ENCODE measurements at places on chromosomes 13 and 19.

- DNase-seq: no peak
Observed at GRCh38 chr19:2663920-2664571, 38.4 kb downstream of the GNG7 start.

GRCh38 chr19:10285393-10285792, 1.4 kb upstream of the ICAM4 start:
- DNase-seq: no peak

GRCh38 chr19:58021541-58022282, 12.1 kb upstream of the ZSCAN1 start:
- DNase-seq: no peak

GRCh38 chr19:29400917-29401711, 124.7 kb upstream of the VSTM2B start:
- DNase-seq: no peak

DNA sequence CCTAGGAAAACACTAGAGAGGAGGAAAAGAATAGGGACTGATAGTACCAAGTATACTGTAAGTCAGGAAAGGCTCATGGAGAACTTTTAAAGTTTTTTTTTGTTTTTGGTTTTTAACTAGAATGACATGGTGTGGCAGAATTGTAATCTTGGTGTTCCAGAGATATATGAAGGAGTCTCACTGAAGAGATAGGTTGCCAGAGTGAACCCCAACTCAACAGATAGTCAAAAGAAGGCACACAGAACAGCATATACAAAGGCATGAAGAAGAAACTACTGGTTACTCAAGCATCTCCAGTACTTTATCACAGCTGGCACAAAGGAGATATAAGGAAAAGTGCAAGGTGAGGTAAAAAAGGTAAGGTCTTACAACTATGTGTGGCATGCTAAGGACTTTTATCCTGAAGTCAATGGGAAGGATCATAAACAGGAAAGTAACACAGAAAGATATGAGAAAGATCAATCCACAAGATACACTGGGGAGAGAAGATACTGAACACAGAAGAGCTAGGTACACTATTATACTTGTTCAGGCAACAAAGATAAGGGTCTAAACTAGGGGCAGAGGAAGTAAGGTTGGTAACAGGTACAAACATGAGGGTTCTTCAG, 6.0 kb downstream of the KPNA3 start:
- no peak for DNase-seq

GRCh38 chr13:101915755-101916107, 463.3 kb downstream of the ITGBL1 start:
- DNase-seq: no peak

GRCh38 chr13:50422181-50423148, 407.2 kb downstream of the KCNRG start:
- DNase-seq: no peak

GRCh38 chr19:10289836-10290356, at the start of gene ICAM5:
Gene ICAM5, plus strand, starts transcription at chr19:10289952. Its CDS starts 92 bp downstream, at chr19:10290044.
- no peak for DNase-seq

- no peak for DNase-seq
Observed at GRCh38 chr13:21911646-21912298, 240.9 kb downstream of the FGF9 start.

- DNase-seq: no peak
Observed at GRCh38 chr13:113655346-113656002, 2.5 kb downstream of the ATP4B start.

DNA sequence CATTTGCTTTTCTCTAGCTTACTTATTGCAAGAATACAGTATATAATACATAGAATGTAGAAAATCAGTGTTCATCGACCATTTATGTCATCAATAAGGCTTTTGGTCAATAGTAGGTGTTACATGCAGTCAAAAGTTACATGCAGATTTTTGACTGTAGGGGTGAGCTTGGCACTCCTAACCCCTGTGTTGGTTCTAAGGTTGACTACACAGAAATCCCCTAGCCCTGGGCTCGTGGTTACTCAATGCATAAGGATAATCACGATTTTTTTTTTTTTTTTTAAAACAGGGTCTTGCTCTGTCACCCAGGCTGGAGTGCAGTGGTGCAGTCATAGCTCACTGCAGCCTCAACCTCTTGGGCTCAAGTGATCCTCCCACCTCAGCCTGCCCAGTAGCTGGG, 4.0 kb upstream of the NWD1 start:
- DNase-seq: no peak

- DNase-seq: no peak
Observed at GRCh38 chr13:111066544-111066943, 48.6 kb upstream of the ARHGEF7 start.

All from GM04503 (cell line).